ENCODE measurements at places on chromosomes 1 and 21. TPM values are rescaled to one million over a fixed set of nuclear protein-coding genes. Genes with fewer than 3 reads are reported as not detected.

Gene OR10J1
- total RNA-seq, result not detected

Gene BTBD8
- total RNA-seq, result 6.8 TPM

Gene FAM163A
- total RNA-seq, result not detected

Gene CAMTA1
- 134 TPM for total RNA-seq

Gene PDZK1IP1
- not detected for total RNA-seq

Gene UBE2U
- total RNA-seq, result not detected

Gene EPHA10
- total RNA-seq, result 0.25 TPM

Gene CLDN17
- total RNA-seq, result not detected

Gene WLS
- total RNA-seq, result 90.8 TPM

Gene CNIH3
- 4.3 TPM for total RNA-seq

Gene KLHDC9
- 15.2 TPM for total RNA-seq

Gene YIPF1
- total RNA-seq, result 32.8 TPM

Gene THEM5
- total RNA-seq, result not detected

Gene ANGPTL1
- total RNA-seq, result not detected

Gene LEMD1
- total RNA-seq, result 16.7 TPM

Gene PKP1
- total RNA-seq, result 0.14 TPM

Gene RGS18
- total RNA-seq, result not detected

Gene SPRR2D
- 0.42 TPM for total RNA-seq

Gene B3GALNT2
- total RNA-seq, result 22.1 TPM

Gene AMY2A
- not detected for total RNA-seq

Gene TNNI3K
- 1.6 TPM for total RNA-seq

Gene ROR1
- total RNA-seq, result 77.4 TPM

Gene KRTAP6-2
- total RNA-seq, result not detected

Gene LHX8
- not detected for total RNA-seq

Gene TMEM82
- total RNA-seq, result 4.7 TPM

Gene BMP8B
- total RNA-seq, result 0.13 TPM

Gene RGS5
- total RNA-seq, result 75.4 TPM

Gene PTPN14
- 103 TPM for total RNA-seq

Gene FCRL3
- not detected for total RNA-seq

Gene IQGAP3
- total RNA-seq, result 21.5 TPM

Gene NBPF10
- 1.8 TPM for total RNA-seq

Gene ABCG1
- total RNA-seq, result 5.8 TPM

Gene CAMK1G
- total RNA-seq, result 1.5 TPM

Gene OR6K2
- total RNA-seq, result not detected

Gene S100A3
- total RNA-seq, result not detected

Gene NUAK2
- 21.3 TPM for total RNA-seq

Gene VWA1
- total RNA-seq, result 19.1 TPM

Gene CTSK
- 6.1 TPM for total RNA-seq

Gene NPR1
- 4.5 TPM for total RNA-seq

Gene A3GALT2
- not detected for total RNA-seq

Measured in endodermal cell (in vitro differentiated cells).